Right lobe of liver (tissue), 6 donors: ENCODE measurements at places on chromosomes 12 and 14.
A peak's percentile ranks its signal among the peaks of the same experiment; 100 is the strongest.

DNA sequence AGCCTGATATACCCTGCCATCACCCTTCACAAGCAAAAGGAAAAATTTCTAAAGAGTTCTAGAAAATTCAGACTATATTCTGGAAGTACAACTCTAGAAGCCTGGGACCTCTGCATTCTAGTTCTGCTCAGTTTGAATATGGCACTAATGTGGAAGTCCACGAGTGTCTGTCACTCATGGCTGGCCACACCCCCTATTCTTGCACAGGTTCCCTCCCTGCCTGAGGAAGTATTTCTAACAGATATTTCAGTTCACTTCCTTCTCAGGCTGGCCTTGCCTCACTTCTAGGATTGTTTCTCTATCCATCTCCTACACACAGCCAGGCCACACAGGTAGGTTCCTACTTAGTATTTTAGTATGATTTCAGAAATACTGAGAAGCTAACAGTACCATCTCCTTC lies 67.4 kb downstream of the PHLDA1 start:
- DNase-seq: no peak

DNA sequence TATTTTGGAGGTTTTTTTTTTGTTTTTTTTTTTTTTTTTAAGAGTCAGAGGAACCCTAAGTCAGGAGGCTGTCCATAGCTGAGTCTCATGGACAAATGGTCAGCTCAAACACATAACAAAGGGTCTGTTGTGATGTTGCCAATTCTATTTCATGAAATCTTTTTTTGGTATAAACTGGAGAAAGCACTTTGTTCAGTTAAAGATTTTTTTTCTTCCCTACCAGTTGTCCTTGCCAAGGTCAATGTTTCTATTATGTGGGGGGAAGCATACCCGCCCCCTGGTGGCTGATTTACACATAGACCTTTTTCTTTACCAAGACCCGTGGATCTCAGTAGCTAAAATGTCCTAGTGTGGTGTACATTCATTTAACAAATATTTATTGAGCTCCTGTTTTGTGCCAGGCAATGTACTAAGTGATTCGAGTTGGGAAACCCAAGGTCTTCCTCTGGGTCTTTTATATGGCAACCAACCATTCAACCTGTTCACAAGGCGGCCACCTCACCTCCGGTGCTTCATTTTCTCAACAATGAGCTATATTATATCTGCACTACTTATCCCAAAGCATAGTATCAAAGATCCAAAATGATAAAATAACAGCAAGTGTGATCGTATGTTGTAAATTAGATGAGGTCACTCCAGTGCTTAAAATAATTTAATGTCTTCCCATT lies 214.5 kb downstream of the PAH start:
- no peak for DNase-seq

DNA sequence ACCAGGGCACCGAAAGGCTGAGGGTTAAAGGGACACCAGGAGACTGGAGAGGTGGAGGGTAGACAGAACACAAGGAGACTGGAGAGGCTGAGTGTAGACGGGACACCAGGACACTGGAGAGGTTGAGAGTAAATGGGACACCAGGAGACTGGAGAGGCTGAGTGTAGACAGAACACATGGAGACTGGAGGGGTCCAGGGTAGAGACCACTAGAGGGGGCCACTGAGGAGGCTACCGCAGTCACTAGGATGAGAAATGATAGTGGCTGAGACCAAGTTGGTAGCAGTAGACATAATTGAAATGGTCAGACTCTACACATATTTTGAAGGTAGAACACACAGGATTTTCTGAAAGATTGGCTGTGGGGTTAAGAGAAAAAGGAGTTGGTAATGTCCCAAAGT lies 68.2 kb downstream of the PAH start:
- no peak for DNase-seq

DNA sequence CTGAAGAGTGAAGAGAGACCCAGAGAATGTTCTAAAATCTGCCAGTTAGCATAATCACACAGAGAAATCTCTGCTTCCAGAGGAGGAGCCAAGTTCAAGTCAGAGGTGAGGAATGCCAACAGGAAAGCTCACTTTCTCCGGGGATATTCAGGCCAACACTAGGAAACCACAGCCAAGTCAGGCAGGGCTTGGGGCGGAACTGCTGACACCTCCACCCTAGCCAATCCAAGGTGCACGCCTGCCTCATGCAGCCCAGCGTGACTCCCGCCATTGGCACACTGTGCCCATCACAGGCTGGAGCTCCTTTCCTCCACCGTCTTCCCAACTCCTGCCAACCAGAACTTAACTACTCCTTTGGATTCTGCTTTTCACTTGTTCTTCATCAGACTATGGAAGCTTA lies 374.3 kb upstream of the CCDC196 start:
- DNase-seq: no peak

- no peak for DNase-seq
Measured at GRCh38 chr12:92732716-92733115, 29.9 kb downstream of the PLEKHG7 start.

GRCh38 chr12:97940629-97941028 lies 478.0 kb downstream of the RMST start:
- no peak for DNase-seq

GRCh38 chr12:5718680-5719079 lies 226.4 kb downstream of the ANO2 start:
- DNase-seq: peak; percentile 22

DNA sequence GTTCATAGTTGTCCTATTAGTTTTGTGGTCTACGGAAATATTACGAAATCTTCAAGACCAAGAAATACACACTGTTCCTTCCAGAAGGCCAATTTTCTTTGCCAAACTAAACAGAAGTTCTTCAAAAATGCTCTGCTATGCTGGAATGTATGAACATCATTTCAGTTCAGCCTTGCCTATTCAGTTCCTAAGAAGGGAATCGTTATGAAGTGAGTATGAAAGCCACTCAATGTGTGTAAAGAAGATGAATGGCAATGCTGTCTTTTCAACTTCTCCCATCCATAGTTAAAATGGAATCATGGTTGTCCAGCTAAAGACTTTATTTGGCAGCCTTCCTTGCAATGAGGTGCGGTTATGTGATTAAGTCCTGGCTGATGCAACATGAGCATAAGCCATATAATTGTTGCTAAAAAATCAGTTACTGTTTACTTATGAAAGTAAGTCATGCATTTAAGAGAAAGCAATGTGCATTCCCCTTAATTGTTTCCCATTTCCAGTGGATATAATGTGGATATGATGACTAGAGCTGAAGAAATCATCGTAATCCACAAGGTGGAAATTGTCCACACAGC lies 73.8 kb upstream of the PTPRR start:
- no peak for DNase-seq

DNA sequence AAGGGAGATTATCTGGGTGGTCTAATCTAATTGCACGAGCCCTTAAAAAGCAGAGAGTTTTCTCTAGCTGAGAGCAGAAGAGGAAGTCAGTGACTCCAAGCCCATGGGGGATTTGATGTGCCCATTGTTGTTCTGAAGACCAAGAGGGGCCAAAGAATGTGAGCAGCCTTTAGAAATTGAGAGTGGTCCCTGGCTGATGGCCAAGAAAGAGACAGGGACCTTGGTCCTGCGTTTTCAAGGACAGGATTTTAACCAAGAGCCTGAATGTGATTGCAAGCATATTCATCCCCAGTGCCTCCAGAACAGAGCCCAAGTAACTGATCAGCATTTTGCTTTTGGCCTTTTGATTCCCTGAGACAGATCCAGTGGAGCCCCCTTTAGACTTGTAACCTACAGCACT lies 1353.9 kb downstream of the AACS start:
- DNase-seq: no peak

GRCh38 chr14:92686900-92687427 lies 61.5 kb downstream of the LGMN start:
- DNase-seq: peak; percentile 76

- DNase-seq: no peak
Measured at GRCh38 chr12:31226639-31227038, 99.3 kb downstream of the SINHCAF start.

DNA sequence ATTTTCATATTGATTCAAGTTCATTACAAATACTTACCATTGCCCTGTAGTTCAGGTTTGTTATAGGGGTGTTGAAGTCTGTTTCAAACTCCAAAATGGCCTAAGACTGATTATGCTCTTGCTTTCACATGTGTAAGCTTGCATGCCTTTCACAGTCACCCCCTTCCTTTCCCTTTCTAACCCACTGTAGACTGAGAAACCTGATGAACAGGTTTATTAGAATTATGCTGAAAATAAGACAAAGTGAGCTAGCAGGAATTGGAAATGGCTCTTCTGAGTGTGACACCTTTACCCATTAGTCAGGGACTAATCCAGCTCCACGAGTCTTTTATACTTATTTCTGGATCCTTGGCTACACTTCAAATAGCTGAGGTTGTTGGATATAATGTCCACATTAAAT lies 38.9 kb downstream of the FBXO33 start:
- DNase-seq: no peak

DNA sequence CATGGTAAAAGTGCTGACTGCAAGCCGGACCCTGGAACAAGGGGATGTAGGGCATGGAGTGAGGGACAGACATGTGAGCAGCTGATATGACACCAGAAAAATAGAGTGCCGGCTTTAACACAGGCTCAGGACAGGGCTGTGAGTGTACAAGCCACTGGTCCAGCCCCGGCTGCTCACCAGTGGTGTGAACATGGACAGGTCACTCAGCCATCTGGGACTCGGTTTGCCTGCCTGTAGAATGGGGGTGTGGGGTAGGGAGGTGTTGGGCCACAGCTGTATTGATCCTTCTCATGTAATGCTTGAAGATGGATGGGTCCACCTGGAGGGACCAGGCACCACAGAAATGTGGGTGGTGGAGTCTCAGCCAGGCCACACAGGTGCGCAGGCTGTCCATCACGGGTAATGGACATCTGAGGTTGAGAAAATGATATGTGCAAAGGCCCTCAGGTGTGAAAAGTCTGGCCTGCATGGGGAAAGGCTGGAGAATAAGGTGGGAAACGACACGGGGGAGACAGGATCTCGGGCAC lies 10.6 kb upstream of the KRT74 start:
- no peak for DNase-seq

DNA sequence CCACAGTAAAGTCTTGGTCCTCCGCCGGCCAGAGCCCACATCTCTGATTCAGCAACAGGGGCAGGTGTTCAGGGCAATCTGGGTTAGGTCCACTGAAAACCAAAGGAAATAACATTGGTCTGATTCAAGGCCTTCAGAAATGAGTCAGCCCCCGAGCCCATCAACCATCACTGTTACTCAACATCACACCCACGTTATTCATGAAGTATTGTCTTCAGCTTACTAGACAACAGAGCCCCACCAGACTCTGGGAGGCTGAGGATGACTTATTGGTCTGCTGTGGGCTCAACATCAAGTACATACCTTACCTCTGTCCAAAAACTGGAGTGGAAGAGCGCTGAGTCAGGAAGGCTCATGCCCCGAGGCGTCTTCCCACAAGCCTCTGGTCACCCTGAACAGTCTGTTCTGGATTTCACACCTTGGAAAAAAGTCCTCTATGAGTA lies 97.5 kb downstream of the ZFP36L1 start:
- DNase-seq: no peak

DNA sequence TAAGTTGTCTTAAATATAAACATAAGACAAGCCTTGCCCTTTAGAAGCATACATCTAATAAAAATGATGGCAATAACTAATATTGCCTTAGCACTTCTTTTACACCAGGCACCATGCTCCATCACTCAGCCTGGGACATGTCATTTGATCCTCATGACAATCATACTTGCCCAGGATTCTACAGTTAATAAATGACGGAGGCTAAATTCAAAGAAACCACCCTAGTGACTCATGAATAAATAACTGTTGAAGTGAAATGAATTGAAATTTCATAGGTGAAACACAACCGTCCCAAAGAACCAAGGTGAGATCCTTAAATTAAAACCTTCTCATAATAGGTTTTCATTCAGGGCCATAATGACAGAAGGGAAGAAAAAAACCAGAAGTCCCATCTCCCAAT lies 89.5 kb downstream of the GRIN2B start:
- DNase-seq: no peak

DNA sequence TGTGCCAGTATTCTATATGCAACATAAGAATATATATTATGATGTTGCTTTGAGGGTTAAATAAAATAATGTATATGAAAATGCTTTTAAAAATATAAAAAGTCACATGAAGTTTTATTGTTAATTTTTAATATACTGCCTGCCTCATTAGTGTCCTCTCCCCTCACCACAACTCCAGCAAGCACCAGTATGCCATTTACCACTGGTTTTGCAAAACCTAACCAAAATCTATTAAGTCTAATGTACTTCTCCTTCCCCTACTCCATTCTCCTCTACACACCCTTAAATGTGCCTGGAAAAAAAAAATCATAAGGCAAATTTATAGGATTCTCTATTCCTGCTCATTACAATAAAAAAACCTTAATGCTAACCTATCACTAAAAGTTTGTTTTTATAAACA lies 24.0 kb upstream of the GNG2 start:
- no peak for DNase-seq
